Lung (tissue), 17 donors: ENCODE measurements at places on chromosomes 11 and 22. TPM values are rescaled to one million over a fixed set of nuclear protein-coding genes. Genes with fewer than 3 reads are reported as not detected.

The IGSF9B gene
- polyA plus RNA-seq: 3.2 TPM

The OR51B4 gene
- polyA plus RNA-seq: not detected

The APOBEC3G gene
- polyA plus RNA-seq: 15.5 TPM

The HTR3B gene
- polyA plus RNA-seq: not detected

The CNTN5 gene
- 0.25 TPM for polyA plus RNA-seq

The CD3D gene
- polyA plus RNA-seq: 8.0 TPM

The USP2 gene
- 2.1 TPM for polyA plus RNA-seq

The ESAM gene
- 139 TPM for polyA plus RNA-seq

The MS4A7 gene
- polyA plus RNA-seq: 46.5 TPM

The TRPC6 gene
- 3.3 TPM for polyA plus RNA-seq

The CFAP300 gene
- 11.0 TPM for polyA plus RNA-seq

The APOA1 gene
- polyA plus RNA-seq: 18.2 TPM

The FADS3 gene
- polyA plus RNA-seq: 56.2 TPM

The TMPRSS5 gene
- 0.81 TPM for polyA plus RNA-seq

The OR52I2 gene
- not detected for polyA plus RNA-seq

The MIOX gene
- 0.08 TPM for polyA plus RNA-seq

The CCDC188 gene
- polyA plus RNA-seq: 1.1 TPM

The SHANK2 gene
- polyA plus RNA-seq: 3.0 TPM

The TST gene
- 49.8 TPM for polyA plus RNA-seq

The PLAAT5 gene
- polyA plus RNA-seq: 3.8 TPM

The OR52N1 gene
- polyA plus RNA-seq: not detected

The GTSE1 gene
- 1.2 TPM for polyA plus RNA-seq

The SPA17 gene
- 28.9 TPM for polyA plus RNA-seq

The PKP3 gene
- polyA plus RNA-seq: 46.8 TPM

The TSSK2 gene
- 0.08 TPM for polyA plus RNA-seq

The JOSD1 gene
- 17.8 TPM for polyA plus RNA-seq
